ENCODE measurements at places on chromosomes 3 and 15.

- DNase-seq = no peak
Observed at GRCh38 chr3:27939521-27939920, 217.4 kb upstream of the EOMES start.

DNA sequence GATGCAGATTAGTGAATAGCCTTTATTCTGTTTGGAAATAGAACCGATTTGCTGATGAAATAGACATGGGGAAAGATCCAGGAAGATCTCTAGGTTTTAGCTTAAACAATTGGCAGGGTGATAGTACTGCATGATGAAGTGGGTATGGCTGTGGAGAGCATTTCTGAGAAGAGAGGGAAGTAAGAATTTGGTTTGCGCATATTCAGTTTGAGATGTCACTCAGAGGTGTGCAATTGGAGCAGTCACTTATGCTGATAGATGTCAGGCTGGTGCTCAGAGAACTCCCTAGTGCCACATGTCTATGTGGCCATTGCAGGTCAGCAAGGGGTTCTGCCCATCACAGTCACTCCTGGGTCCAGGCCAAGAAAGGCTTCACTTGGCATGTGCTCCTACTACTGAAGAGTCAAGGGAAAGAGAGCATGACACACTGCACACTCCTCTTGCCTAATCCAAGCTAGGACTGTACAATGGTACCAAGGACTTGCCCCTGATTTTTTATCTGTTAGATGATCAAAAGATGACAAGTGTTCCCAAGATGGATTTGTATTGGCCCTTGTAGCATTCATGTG, 57.2 kb upstream of the ST8SIA2 start:
- no peak for DNase-seq

DNA sequence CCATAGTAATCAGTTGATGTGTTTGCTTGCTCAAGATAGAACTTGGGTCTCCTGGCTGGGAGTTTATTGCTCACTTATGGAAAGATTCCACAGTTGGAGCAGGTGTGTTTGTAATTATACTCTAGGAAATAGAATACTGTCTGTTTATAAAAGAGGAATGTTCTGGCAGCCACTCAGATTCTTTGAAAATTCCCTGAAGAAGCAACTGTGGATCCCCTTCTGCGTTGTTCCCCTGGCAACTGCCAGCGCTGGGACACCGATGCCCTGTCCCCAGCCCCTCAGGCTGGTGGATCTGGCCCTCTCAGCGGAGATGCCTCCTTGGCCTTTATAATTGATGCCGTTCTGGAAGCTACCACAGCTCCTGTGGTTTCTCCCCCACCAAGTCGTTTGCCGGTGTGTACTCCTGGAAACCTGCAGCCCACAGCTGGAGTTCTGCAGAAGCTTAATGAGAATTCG, 225.9 kb downstream of the ITPR1 start:
- DNase-seq = no peak

DNA sequence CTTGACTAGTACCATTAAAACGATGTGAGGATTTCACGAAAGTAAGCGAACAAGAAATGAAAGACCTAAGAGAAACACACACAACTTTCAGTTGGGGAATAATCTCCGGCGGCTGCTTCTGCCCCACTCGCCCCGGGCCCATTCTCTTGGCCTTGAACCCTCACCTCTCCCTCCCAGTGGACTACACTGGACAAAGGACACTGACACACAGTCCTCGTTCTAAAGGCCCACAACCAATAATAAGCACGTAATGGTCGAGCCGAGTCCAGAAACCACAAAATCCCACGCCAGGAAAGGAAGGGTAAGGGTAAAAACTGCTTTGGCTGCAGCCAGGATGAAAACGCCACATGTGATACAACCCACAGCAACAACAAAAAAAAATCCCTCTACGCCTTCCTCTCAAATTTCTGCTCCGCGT, 469 bp downstream of the ZNF770 start:
- DNase-seq = peak; percentile 22

- no peak for DNase-seq
Observed at GRCh38 chr3:183261151-183261724, 8.2 kb downstream of the B3GNT5 start.

DNA sequence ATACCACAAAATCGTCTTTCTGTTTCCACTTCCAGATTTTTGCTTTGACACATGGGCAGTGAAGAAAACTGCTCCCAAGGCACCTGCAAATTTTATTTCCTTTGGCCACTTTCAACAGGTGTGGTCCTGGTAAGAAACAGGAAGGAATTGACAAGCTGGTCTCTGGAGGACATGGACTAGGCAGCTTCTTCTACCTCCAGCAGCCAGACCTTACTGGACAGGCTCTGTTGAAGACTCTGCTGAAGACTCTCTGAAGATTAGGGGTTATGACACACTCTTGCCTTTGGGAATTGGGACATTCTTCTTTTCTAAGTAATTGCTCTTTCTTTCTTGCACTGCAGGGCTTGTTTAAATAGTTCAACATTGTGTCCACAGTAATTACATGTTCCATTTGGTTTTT, 147.7 kb upstream of the DCBLD2 start:
- no peak for DNase-seq

DNA sequence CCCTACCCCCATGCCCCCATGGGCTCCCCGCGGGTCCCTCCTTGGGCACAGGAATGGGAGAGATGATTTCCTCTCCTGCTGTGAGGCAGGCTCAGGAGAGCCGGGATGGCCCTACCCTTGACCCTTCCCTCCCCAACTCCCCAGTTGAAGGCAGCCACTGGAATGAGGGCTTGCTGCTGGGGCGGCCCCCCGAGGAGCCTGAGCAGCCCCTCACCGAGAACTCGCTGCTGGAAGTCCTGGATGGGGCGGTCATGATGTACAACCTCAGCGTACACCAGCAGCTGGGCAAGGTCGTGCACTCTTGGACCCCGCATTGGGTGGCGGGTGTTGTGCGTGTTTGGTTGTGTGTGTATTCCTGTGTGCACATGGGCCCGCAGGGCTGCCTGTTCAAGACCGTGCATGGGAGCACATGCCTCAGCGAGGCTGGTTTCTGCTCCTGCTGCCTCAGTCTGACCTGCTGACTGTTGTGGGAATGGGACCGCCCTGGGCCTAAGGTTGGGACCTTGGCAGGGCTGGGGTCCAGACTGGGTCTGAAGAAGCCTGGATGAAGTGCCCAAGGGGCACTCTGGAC, 14.0 kb downstream of the AMIGO3 start:
- DNase-seq = no peak
